A375 (cell line): ENCODE measurements at places on chromosomes 7 and 10. TPM values are rescaled to one million over a fixed set of nuclear protein-coding genes. Genes with fewer than 3 reads are reported as not detected.

SNCG gene
- 8.7 and 10.8 TPM in 2 replicates for total RNA-seq

MARCHF5 gene
- 3.7 and 4.2 TPM in 2 replicates for total RNA-seq

ACSM6 gene
- not detected in 2 replicates for total RNA-seq

ZDHHC6 gene
- 12.5 and 15.8 TPM in 2 replicates for total RNA-seq

CLRN3 gene
- total RNA-seq, result not detected in 2 replicates

GIMAP5 gene
- total RNA-seq, result not detected in 2 replicates

PLEKHA8 gene
- 6.4 and 7.3 TPM in 2 replicates for total RNA-seq

LIPF gene
- total RNA-seq, result not detected in 2 replicates

IFRD1 gene
- 80.7 and 91.3 TPM in 2 replicates for total RNA-seq

RINT1 gene
- 18.1 and 19.2 TPM in 2 replicates for total RNA-seq

NUDT13 gene
- 1.3 TPM in 2 replicates for total RNA-seq

CYTH3 gene
- total RNA-seq, result 30.8 and 33.5 TPM in 2 replicates

PRRT4 gene
- 0.05 TPM in 1 of 2 replicates, not detected in the other for total RNA-seq

HOXA3 gene
- total RNA-seq, result 2.5 and 2.6 TPM in 2 replicates

EPDR1 gene
- total RNA-seq, result 13.3 and 16.1 TPM in 2 replicates

ZPBP gene
- not detected in 2 replicates for total RNA-seq

GIMAP1 gene
- not detected in 2 replicates for total RNA-seq

CCDC146 gene
- total RNA-seq, result 0.24 and 0.91 TPM in 2 replicates

TBX20 gene
- total RNA-seq, result 2.2 and 2.9 TPM in 2 replicates

FFAR4 gene
- 0.08 TPM in 1 of 2 replicates, not detected in the other for total RNA-seq

PPP1R3C gene
- total RNA-seq, result not detected in 2 replicates

NRAP gene
- not detected in 2 replicates for total RNA-seq
